ENCODE measurements at places on chromosomes 7 and 10. TPM values are rescaled to one million over a fixed set of nuclear protein-coding genes. Genes with fewer than 3 reads are reported as not detected.
A peak's percentile ranks its signal among the peaks of the same experiment; 100 is the strongest.

The CXCL12 gene
- not detected for total RNA-seq

DNA sequence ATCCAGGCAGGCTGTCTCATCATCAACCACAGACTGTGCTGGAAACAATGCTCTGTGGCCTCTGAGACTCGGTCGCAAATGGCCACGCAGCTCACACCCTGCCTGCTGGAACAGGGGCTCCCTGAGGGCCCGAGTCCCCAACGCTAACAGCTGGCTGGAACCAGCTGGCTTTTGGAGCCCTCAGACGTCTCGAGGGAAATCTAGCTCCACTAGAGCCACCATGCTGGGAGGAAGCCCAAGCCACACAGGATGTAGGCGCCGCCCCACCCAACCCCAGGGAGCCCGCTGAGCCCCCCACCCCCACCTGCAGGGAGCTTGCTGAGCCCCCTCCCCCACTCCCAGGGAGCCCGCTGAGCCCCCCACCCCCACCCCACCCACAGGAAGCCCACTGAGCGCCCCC is 21.4 kb upstream of the PDGFA start:
- DNase-seq: no peak

DNA sequence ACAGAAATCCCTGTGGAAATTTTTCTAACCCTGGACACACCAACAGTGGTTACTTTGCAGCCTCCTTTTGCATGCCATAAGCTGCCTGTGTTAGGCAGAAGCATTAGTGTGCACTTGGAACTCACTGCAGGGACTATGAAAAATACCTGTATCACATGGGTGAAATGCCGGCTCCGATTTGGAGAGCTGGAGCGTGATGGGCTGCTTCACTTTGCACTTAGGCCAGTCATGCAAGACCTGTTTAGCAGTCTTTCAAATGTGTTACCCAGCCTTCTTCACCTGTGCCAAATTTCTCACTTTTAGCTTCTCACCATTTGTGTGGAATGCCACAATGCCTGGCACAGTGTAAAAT is 11.3 kb downstream of the NCOA4 start:
- DNase-seq: no peak

GRCh38 chr10:109892931-109893330 is 30.4 kb downstream of the XPNPEP1 start:
- no peak for DNase-seq

The VAX1 gene
- total RNA-seq: not detected

DNA sequence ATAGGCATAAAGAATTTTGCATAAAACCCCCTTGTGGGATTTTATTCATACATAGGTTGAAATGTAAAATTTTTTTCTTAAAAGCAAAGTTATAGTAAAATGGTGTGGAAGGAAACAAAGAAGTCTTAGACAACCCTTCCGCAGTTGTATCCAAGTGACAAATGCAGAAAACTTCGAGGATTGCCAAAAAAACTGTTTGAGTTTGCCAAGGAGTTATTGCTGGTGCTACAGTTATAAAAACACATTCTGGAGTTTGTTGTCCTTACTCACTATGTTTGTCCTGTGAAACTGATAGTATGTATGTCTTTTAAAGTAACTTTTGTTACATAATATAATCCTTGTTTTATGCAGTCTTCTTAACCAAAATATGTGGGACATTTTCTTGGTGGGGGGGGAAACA is 120.3 kb downstream of the FOXP2 start:
- no peak for DNase-seq

The ADIRF gene
- not detected for total RNA-seq

DNA sequence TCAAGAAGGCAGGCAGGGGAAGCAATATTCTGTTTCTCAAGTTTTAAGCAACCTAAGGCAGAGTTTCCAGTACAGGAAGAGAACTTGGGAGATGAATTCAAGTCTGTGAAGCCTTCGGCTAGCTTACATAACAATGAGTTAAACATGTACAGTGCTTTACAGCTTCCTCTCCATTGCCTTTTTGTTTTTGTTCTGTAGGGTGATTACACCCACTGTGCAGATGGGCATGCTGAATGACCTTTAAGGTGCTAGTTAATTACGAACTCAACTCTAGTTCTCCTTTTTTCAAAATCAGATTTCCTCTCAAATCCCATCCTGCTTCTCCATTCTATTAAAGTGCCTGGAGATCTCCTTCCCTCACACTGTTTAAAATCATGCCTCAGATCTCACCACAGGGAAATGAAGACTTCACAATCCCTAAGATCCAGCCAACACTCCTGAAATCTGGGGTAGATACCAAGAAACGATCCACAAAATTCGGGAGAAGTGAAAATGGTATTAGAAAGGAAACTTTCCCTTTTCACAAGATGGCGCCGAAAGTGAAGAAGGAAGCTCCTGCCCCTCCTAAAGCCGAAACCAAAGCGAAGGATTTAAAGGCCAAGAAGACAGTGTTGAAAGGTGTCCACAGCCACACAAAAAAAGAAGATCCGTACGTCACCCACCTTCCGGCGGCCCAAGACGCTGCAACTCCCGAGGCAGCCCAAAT is 16.8 kb upstream of the MSMB start:
- DNase-seq: no peak

DNA sequence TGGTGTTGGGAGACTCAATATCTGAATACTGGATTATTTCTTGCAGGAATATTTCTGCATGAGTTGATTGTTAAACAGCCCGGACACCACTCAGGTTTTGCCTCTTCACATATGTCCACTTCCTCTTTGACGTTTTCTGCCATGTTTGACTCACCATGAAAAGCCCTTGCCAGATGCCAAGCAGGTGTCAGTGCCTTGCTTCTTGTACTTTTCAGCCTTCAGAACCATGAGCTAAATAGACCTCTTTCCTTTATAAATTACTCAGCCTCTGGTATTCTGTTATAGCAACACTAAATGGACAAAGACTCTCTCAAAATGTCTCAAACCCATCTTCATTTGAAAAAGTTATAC is 24.7 kb upstream of the MACC1 start:
- DNase-seq: no peak

The GPNMB gene
- 3.5 TPM for total RNA-seq

DNA sequence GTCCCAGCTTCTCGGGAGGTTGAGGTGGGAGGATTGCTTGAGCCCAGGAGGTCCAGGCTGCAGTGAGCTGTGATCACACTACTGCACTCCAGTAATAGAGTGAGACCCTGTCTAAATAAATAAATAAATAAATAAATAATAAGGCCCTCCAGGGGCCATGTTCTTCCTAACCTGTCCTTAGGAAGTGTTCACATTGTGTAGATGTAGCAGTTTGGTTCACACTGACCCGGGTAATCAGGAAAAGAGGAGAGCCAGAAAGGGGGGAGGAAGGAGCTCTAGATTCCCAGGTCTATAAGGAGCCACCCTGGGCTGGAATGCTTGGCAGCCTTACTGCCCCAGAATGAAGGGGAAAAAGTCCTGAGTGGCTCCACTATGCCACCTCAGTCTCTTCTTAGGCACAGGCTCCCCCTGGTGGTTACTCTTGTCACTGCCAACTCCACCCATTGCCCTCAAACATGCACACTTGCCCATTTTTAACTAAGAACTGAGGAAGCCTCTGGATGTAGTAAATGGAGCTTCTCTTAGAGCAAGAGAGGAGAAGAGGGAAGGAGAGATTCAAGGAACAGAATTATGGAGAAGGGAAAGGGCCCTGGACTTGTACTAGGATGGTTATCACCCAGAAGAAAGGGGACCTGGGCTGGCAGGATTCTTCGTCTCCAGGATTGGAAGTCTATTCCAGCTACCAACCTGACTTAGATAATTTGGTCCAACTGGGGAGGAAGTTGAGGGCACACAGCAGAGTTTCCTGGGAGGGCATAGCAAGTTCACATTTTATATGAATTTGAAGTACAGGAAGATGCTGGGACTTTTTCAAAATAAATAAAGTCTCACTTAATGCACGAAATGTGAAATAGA is 7.8 kb downstream of the HPS6 start:
- peak; percentile 81 for DNase-seq

DNA sequence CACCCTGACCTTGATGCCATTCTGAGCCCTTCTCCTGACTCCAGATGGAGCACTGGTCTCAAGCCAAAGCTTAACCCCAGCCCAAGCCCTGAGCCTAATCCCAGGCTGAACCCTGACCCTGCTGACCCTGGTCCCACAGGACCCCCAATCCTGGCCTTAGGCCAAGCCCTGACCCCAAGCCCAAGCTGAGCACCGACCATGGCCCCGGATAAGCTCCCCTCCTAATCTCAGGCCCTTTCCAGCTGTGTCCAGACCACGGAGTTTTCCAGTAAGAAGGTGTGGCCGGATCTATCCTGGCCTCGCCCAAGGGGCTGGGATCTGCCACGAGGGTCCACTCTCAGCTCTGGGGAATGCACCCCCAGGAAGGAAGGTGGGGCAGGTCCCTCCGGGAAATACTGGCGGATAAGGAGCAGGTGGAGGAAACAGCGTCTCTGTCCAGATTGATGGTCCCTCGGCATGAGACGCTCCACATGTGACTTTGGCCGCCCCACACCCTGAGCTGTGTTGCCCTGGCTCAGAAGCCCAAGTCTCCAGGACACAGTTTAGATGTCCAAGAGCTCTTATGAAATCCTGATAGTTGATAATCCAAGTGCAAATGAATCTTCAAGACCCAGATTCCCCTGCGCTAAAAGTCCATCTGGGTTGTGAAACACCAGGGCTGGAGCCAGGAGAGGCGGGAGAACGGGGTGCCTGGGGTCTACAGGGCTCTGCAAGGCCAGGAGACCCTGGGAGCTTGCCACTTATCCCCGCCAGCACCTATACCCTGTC is 10.4 kb downstream of the ELN start:
- DNase-seq: no peak

GRCh38 chr7:23422909-23423308 is 47.4 kb downstream of the IGF2BP3 start:
- DNase-seq: no peak

The TRIM24 gene
- 26.8 TPM for total RNA-seq

DNA sequence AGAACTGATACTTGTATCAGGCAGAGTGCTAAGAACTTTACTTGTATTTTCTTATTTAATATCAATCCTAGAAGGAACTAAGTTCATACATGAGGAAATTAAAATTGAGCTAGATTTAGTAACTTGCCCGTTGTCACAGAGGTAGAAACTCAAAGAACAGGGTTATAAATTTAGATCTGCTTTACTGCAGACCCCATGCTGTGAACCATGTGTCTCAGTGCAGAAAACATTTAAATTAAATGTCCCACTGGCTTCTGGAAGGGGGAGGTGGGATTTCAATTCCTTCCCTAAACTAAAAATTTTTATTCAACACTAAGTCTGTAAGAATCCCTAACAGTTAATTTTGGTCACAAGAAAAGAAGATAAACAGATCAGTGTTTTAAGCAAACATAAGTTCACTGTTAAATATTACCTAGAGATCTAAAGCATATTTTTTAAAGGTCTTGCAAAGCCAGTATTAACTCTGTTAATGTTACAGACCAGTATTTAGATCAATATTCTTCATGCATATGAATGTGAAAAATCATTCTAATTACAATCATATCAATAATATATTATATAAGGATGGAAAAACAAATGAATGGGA is 23.1 kb downstream of the WASL start:
- no peak for DNase-seq

The BAG3 gene
- 2.4 TPM for total RNA-seq

All from OCI-LY7 (cell line).